ENCODE measurements at places on chromosomes 5 and 9.

GRCh38 chr5:1723957-1724821, 75.4 kb downstream of the MRPL36 start:
- DNase-seq, result no peak

GRCh38 chr5:37812365-37812764, 27.5 kb downstream of the GDNF start:
- no peak for DNase-seq

DNA sequence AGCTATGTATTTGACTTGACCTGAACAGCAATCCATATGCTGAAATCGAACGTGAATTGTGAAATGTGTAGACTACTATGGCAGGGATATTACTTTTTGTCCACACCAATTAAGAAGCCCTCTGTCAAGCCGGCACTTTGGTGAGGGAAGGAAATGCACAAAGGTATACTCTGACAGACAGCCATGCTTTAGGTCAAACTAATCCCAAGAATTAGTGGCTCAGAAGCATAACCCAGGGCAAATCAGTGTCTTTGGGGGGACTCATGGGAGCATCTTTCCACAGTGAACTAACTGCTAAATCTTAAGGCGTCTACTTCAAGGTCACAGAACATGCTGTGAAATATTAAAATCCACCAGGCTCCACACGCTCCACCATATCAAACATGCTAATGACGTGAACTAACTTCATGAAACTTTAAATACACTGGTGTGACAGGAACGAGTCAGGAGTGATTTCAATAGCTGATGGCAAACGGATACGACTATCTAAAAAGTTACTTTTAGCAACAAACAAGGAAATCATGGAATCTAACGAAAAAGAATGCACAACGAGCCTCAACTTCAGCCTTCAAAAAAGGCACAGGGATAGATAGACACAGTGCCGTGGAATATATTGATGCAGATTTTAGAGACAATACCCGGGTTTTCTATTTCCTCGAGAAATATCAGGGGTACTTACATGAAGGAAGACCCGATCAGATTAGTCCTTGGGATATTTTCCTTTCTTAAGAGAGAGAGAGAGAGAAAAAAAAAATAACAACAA, 527 bp downstream of the MEF2C start:
- no peak for DNase-seq

DNA sequence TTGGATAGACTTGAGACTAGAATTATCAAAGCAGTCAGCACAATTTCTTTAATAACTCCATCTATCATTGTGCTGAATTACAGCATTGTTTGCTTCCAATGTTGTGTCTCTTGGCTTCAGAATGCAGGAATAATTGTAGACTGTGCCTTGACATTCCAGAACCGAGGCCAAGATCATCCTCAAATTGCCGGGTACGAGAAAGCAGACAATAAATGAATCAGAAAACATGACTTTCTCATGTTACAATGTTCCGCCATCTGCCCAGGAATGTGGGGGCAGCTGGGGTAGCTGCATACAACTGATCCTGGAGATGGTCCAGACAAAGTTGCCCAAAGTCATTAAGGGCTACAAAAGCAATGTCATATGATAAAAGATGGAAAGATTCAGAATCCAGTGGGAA, 206.2 kb upstream of the SGCD start:
- no peak for DNase-seq

DNA sequence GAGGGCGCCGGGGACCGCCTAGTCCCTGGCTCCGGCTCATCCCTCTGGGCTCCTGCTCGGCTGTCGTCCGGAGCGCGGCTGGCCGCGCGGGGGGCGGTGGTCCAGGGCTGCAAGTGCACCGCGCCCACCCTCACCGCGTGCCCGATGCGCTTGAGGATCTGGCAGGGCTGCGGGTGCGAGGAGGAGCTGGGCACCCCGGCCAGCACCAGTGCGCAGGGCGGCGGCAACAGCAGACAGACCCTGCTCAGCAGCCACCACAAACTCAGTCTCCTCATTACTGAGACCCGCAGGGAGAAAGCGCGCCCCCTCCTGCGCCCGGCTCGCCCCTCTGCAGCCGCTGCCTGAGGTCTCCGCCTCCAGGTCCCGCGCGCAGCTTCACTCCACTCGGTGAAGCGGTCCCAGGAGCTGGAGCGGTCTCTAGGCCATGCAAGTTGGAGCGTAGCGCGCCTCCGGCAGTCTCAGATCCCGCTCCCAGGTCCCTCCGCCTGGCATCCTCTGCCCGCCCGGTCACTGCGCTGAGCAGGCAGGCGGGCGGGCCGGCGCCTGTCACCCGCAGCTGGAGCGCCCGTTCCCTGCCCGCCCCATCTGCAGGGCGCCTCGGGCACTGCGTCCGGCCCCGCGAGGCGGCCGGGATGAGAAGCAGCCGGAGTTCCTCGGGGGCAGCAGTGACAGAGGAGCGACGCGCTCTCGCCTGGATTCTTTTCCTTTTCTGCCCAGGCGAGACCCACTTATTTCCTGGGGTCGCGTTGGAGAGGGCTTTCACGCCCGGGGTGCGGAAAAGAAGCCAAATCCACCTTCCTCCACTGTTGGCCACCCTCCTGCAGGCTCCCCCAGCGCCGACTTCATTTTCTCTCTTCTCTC, 512 bp downstream of the GRIN3A start:
- peak; percentile 19 for DNase-seq

- no peak for DNase-seq
Observed at GRCh38 chr9:14403081-14403480, 89.1 kb upstream of the NFIB start.

DNA sequence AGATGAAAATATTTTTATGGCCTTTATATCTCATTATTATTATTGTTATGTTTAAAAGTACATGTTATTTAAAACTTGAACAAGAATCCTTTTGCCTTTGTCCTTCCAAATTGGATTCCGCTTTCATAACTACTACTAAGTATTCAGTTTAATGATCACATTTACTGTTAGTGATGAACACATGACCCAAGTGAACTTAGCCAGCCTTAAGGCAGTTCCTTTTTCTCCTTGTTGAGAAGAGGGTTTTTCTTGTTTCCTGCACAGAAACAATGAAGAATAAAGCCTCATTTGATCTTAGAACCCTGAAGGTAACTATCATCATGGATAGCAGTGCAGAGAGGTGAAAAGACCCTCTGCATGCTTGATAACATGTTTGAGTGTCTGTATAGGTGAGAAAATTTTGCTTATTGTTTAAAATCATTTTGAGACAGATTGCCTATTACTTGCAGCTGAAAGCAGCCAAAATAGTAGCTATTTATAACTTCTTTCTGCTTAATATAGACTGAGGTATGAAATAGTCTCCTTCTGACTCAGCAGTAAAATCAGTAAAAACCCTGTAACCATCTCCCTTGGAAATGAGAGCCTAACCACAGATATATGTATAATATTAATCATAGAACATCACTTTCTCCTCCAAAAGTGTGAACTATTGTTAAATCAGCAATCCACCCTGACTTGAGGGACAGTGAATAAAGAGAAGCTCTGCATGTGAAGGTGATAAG, 266.2 kb downstream of the SPATA31D1 start:
- no peak for DNase-seq

DNA sequence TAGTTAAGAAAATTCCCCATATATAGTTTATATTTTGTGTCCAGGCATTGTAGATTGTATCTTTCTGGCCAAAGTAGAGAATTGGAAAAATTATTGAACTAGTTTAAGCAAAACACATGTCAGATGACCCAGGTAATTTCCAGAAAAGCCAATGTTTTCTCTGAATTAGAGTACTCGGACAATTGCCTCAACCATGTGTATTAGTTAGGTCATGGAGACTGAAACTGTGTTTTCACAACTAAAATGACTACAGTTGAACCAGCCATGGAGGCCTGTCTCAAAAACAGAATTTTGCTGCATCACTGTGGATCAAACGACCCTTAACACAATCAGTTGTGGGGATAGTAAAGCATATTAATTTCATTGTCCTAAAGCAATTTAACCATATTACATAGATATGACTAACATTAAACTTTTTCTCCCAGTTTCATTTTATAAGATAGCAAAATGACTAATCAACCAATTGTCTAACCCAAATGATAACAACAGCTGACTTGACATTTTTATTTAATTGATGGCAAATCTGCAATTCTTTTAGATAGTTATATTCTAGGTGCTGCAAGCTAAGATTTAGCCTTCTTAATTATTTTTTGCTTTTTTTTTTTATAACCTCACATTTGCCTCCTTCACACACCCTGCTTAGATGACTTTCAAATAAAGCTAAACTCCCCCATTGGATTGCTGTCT, 39.2 kb upstream of the SPDL1 start:
- no peak for DNase-seq

GRCh38 chr5:4817767-4818166, 322.4 kb upstream of the ADAMTS16 start:
- DNase-seq, result no peak

DNA sequence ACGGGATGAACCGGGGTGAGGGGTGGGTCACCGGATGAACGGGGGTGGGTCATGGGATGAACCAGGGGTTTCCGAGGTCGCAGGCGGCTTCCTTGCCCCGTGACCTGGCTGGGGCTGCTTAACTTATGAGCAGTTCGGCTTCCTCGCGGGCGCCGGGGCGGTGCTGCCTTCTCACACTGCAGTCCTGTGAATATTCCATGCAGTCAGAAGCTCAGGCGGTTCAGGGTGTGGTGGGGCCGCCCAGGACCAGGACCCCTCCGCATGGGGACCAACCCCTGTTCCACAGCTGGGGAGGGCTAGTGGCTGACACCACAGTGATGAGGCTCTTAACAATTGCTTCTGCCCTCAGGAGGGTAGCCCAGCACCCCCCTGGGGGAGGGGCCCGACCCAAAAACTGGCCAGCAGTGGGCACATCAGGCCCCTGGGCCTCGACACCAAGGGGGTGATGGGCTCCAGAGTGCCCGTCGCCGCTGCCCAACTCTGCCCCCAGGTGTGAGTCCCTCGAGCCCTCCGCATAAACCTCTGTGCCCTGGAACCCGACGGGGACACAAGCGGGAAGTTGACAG, 30.9 kb upstream of the SLC9A3 start:
- DNase-seq, result no peak

GRCh38 chr5:6348476-6349000, 29.8 kb downstream of the MED10 start:
- no peak for DNase-seq

DNA sequence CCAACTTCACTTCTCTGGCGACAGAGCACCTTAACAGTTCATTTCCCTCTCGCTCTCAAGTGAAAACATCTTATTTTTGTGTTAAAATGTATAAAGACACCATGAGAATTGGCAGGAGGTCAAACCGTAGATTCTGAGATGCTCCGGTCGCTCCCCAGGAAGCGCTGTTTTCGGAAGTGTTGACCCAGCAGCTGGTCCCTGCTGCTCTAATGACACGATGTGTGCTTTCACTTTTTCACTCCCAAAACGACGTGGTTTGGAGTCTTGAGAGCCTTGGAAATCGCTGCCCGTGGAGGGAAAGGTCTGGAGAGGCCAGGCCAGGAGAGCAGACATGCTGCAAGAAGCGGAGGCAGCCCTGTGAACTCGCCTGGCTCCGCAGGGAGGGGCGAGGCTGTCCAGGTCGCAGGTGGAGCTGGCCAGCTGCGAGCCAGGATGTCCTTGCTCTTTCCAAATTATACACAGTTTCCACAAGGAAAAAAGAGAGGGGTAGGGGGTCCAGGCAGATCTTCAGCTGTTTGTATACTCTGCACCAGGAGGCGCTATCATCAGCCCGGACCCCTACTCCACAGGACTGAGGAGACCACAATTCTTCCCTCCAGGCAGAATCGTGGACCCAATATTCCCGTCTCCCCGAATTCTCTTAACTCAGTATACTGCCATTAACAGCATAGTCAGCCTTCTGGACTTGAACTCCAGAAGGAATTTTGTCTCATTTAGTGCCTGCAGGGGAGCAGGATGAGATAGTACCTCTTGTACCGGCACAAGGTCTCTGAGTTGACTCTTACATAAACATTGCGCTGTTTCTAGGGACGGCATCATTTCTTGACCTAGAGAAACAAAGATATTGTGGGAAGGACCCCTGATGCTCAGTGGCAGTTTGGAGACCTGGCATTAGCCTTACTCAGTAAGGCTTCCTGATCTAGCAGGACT, 248.6 kb upstream of the ANKRD55 start:
- DNase-seq, result no peak

- DNase-seq, result no peak
Observed at GRCh38 chr9:24293386-24293785, 252.3 kb downstream of the IZUMO3 start.

DNA sequence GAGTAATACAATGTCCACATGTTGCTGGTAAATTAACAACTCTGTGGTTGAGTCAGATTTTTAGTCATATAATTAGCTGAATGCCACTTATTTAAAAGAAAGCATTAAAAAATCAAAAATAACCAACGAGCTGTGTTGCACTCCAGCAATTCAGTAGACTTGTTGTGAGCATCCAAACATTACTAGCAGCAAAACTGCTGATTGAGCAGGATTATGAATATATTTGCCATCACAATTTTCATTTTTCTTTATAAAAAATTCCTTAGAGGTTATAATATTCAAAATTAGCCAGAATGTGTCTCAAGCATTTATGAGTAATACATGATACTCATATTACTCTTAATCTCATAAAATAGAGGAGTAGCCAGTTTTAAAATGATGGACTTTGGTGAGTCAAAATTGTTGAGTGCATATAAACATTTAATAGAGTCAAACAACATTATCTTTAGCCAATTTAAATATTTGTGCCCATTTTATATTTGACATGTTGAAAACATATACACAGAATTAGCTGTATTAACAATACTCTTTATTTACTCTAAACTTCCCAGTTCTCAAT, 44.0 kb downstream of the ST8SIA4 start:
- no peak for DNase-seq

- no peak for DNase-seq
Observed at GRCh38 chr9:30982301-30982700, 1402.1 kb upstream of the ACO1 start.

DNA sequence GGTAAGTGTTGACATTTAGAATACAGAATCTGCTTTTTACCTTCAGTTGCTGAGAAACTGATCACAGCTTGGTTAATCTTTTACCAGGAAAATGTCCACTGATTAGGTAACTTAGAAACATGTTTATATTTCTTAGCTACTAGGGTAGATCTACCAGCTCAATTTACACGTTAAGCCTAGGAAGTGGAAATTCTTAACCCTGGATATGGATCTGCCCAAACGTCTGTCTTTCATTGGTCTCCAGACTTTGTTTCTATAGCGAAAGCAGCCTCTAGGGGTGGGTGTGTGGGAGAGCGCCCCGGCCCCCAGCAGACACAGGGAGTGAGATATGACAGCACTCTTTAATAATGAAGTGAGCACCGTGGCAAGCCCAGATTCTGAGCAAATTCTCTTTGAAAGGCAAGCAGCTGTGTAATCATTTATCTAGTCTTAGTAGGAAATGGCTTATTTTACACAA, 141.6 kb upstream of the ZNF608 start:
- DNase-seq, result no peak

GRCh38 chr5:150485693-150486401, 22.1 kb upstream of the NDST1 start:
- DNase-seq, result peak; percentile 70

GRCh38 chr9:107112707-107113243, 170.3 kb upstream of the RAD23B start:
- DNase-seq, result no peak

GRCh38 chr5:103373597-103374472, 115.3 kb downstream of the MACIR start:
- DNase-seq, result no peak

Measured in D721Med (cell line).